GM18507 (cell line): ENCODE measurements at places on chromosomes 6 and 20.

DNA sequence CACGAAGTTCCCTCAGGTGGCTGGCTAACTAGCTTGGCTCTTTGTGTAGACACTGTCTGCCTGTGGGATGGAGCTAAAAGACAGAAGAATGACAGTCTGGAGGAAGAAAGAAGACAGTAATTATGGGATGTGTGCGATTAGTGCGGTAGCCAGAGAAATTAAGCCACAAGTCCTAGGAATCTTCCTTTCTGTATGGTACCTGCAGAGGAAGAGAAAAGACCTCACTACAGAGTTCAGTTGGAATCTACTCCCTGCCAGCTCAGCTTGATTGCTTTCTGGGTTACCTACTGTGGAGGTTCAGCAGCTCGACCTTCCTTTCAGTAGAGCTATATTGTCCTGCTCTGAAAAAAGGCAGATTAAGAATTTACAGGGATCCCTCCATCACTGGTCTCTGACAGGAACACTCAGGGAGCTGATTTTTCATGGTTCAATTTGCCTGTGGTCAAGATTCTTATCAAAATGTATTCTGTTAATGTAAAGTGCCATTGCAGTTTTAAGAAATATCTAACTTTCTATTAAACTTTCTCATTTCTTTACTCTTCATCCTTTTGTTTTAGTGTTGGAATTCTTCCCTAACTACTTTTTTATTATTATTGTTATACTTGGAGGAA is 187.2 kb downstream of the CENPW start:
- no peak for DNase-seq

DNA sequence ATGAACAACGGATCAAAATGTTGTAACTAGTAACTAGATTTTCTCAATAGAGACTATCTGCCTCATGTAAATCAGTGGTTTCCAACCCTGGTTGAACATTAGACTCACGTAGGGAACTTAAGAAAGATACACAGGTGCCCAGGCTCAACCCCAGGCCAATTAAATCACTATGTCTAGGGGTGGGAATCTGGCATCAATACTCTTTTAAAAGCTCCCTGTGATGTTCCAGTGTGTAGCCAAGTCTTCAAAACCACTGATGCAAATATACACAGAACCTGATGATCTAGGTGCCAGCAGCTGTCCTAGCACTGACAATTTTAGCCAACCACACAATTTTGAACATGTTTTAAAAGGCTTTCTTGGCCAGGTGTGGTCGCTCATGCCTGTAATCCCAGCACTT is 128.7 kb downstream of the TBC1D32 start:
- DNase-seq, result no peak

DNA sequence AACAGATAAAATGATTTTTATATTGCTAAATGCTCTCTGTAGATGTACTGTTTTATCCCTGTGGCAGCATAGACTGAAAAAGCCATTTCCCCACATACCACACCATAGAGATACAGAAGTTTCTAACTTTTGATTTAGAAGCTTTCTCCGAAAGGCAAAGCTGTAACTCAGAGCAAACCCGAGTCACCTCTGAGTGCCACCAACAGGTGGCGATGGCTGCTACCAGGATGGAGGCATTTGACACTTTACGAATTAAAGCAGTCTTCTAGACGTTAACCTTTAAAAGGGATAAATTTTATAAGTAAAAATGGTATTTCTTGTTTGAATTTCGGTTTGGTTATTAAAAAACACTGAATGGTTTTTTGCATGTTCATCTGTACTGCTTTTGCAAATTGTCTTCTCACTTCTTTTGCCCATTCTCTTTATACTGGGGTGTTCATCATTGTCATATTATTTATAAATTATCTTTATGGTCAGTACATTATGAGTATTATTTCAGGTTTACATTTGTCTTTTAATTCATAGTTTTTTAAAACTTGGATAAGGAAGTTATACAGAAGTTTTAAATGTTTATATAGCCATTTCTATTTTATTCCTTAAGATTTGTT is 201.0 kb upstream of the CEP162 start:
- no peak for DNase-seq

DNA sequence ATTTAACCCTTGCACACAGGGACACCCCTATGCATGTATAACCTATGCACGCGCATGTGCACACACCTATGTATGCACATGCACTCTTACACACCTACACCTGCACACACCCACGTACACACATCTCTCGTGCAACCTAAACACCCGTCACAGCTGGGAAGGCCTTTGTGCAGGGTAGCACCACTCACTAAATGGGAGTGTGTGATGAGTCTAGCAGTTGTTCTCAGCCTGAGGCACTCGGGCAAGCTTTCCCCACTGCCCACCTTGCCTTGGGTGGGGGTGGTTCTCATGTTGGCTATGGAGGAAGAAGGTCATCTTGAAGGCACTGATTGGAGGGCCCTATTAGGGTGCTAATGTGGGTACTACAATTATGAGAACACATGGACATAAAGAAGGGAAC is 85.8 kb downstream of the DLL1 start:
- no peak for DNase-seq

DNA sequence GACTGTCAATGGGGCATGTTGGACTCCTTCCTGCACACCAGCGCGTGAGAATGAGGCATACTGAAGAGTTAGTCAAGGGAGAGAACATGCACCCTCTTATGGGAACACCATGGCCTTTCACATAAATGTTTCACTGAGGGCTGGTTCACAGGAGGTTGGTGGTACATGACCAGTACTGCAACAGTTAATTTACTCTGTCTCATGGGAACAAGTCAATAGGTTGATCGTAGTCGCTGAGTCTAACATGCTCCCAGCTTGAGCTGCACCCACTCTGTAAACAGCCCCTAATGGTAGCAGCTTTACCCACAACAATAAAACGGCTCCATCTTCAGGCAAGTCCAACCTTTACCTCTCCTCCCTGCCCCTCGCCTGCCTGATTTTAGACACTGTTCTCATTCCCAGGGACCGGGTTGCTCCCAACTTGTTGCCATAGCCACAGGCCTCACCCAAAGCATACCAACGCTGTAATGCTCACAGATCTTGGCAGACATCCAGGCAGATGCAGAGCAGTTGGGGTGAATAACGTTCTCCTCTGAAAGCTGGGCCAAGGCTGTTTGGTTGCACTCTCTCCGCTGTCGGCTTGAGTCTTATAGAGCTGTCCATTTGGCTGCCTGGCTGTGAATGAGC is 111.3 kb downstream of the LY86 start:
- no peak for DNase-seq

GRCh38 chr6:155887421-155887820 is 431.8 kb upstream of the NOX3 start:
- no peak for DNase-seq

DNA sequence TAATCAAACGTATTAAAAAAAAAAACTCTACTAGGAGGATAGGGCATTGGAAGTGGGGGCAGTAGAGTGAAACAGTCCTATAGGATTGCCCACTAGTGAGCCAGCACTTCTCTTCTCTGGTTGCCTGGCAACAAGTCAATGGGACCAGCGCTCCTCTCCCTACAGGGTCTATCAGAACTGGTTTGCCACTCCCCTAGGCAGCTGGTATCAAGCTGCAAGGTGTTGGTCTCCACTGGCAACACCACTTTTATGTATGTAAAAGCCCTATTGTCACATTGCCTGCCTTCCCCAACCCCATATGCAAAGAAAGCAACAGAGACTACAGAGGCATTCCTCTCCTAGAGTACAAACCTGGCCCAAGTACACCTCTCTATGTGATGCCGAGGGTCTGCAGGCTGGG is 166.9 kb upstream of the MCHR2 start:
- no peak for DNase-seq

DNA sequence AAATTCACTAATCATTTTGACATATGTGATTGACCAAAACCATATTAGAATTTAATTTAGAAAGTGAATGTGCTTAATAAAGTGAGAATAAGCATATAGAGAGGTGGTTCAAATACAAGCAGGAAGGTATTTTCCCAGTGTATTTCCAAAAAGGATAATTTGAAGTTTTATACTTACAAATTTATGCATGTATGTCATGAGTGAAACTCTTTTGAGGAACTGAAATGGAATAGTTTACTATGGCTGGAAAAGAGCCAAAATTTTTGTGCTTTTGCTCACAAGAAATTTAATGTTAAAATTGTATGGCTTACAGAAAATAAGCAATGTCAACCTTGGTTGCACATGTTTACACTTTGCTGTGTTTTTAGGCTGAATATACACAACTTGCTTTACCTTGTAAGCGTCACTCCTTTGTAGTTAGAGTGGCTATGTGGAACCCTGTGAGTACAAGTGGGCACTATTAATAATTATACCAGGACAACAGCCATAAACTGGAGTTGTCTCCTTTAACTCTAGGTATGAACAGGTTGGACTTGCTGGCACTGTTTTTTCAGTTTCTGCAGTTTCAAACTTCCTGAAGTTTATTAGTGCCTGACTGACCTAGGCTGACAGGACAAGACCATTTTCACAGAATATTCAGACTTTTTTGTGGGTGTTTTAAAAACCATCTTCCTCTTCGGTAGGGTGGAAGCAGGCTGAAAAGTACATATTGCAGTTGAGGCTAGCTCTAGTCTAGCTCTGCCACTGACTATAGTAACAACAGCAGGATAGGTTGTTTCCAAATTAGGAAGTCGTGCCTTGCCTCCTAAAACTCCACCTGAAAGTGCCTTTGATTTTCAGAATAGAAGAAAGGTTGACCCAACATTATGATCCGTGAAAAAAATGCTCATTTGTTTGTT is 6.0 kb downstream of the AFDN start:
- DNase-seq, result no peak

DNA sequence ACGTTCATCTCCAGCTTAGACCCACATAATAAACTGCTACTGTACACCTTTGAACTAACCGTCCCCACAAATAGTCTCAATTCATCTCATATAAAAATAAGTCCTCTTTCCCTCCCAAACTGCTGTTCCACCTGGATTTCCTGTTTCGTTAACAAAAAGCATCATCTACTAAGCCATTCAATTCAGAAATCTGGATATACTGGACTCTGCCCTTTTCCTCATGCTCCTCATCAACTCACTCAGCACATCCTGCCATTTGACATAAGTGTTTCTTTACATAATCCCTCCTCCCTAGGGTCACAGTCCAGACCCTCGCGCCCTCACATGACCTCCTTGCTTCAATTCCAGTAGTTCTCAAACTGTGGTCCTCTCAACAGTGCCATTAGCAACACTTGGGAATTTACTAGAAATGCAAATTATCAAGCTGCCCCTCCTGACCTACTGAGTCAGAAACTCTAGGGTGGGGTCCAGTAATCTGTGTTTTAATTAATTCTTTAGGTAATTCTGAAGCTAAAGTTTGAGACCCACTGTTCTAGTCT is 4.5 kb downstream of the MKKS start:
- DNase-seq, result no peak

DNA sequence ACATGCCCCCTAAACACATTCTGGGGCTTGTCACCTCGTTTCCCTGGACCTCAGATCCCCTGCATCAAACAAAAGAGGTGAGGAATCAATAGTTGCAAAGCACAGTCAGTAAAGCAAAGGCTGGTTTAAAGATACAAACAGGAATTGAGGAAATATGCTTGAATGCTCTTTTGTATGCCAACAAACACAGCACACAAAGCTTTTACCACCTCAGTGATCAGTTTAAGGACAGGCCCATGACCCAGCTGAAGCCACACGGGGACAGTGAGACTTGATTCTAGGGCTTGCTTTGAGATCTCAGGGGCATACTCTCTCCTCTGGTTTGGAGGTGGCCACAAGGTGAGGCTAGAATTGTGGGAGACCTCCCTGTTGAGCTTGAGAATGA is 182.9 kb upstream of the CST7 start:
- DNase-seq, result no peak

DNA sequence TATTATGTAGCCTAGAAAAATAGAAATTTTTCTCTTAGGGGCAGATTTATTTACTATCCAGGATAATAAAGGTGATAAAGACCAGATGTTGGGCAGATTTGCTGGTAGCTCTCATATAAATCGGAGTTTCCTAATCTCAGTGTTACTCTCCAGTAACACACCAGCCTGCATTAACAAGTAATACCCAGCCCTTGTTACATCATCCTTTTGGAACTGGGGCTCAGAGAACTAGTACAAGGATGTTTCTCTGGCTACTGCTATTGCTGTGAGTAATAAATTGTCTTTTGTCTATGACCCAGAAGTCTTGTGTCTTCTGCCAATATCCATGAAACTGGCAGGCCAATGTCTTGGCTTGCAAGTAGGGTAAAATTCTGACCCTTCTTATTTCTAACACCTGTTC is 16.8 kb downstream of the TPD52L1 start:
- no peak for DNase-seq

DNA sequence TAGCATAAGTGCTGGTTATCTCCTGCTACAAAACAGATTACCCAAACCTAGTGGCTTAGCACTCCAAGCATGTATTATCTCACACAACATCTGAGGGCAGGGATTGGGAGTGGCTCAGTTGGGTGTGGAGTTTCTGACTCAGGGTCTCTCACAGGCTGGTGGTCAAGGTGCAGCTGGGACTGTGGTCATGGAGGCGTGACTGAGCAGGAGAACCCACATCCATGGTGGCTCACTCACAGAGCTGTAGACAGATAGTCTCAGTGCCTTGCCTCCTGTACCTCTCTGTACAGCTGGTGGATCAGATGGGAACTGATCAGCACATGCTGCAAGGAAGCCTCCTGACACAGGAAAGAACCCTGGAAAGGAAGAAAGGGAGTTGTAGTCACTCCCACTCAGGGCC is 83.1 kb upstream of the CST7 start:
- no peak for DNase-seq

DNA sequence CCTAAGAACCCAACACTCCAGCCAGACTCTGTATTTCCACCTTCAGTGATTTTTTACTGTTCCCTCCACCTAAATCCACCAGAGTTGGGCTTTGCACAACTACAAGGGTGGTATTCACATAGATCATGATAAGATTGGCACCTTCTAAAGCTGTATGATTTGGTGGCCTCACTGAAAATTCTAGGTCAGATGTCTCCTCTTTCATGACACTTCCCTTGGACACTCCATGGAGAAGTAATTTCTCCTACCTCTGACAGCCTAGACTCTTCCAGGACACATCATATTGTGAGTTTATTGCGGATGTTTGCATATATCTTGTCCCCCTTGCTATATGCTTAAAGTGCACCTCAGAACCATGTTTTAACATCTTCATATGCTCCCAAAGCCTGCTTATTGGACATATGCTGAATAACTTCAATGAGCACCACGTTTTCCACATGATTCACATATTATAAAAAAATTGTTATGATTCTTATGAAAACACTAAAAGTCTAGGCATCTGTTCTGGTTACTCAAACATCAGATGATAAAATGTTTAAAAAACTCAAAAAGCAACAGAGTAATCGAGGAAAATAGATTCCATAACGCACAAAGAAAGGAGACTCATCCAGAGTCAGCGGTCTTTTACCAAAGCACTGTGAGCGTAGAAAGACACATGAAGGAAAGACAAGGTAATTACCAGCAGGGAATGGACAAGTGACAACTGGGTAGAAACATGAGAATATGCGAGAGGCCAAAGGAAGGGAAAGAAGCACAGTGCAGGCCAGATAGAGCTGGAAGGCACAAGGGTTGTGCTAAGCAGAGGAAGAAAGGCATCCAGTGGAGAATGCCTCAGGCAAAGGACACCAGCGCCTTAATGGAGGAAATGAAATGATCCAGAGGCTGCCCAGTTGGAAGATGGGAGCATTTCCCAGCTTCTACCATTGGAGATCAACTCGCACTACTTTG is 46.5 kb downstream of the KIF16B start:
- no peak for DNase-seq

- no peak for DNase-seq
Observed at GRCh38 chr6:33954453-33954852, 150.7 kb upstream of the MLN start.
